ENCODE measurements at places on chromosomes 2 and 18.

DNA sequence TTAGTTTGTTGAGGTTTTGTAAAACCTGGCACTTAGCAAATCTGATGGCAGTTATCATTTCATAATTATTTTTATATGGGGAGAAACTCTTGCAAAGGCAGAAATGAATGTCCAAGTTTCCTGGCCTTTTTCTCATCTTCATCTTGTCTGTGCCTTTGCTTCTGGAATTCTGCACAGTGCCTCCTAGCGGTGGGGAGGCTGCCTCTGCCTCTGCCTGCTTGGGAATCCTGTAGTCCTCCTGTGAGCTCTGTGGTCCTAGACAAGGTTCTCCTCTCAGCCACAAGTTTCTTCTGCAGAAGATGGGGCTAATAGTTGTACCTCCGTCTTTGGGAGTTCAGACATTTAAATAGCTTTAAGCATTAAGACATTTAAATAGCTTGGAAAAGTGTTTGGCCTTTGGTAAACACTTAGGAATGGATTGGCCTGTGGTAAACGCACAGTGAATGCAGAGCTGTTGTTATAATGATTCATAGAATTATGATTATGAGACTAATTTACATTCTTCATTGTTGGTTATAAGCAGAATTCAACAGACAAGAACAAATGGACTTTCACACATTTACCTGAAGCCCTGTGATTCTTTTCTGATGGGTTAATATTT lies 101.2 kb downstream of the ZNF236 start:
- peak; percentile 89 for DNase-seq

DNA sequence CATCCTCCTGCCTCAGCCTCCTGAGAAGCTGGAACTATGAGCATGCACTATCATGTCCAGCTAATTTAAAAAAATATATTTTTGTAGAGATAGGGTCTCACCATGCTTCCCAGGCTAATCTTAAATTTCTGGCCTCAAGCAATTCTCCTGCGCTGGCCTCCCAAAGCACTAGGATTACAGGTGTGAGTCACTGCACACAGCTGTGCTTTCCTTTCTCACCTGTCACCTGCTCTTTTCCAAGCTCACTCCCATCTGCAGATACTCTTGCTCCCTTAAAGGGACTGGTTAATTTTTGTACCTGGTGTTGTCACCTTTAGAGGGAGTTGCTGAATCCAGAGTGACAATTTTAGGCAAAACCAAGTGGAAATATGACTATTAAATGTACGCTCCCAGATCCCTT lies 178.2 kb downstream of the LOXHD1 start:
- no peak for DNase-seq

GRCh38 chr2:240411261-240412160 lies 24.0 kb upstream of the GPC1 start:
- peak; percentile 36 for DNase-seq

DNA sequence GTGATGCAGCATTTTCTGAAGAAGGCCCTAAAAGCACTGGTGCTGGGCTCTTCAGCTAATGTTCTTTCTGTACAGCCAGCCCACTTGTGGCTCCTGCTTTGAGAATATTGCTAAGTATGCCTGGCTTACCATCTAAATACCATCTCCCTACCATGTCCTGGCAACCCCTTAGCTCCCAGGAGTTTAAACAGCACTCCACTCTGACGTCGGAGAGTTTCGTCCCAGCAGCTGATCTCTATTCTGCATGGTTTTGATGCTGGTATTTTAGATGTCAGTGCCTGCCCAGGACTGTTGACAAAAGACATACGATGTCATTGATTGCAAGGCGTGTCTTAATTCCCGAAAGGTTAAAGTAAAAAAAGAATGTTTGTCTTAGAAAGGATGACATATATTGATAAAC lies 47.0 kb upstream of the AFF3 start:
- no peak for DNase-seq

- DNase-seq = no peak
Observed at GRCh38 chr2:48346124-48346536, 183.8 kb upstream of the STON1 start.

- no peak for DNase-seq
Observed at GRCh38 chr2:197915548-197916265, 111.3 kb downstream of the PLCL1 start.

DNA sequence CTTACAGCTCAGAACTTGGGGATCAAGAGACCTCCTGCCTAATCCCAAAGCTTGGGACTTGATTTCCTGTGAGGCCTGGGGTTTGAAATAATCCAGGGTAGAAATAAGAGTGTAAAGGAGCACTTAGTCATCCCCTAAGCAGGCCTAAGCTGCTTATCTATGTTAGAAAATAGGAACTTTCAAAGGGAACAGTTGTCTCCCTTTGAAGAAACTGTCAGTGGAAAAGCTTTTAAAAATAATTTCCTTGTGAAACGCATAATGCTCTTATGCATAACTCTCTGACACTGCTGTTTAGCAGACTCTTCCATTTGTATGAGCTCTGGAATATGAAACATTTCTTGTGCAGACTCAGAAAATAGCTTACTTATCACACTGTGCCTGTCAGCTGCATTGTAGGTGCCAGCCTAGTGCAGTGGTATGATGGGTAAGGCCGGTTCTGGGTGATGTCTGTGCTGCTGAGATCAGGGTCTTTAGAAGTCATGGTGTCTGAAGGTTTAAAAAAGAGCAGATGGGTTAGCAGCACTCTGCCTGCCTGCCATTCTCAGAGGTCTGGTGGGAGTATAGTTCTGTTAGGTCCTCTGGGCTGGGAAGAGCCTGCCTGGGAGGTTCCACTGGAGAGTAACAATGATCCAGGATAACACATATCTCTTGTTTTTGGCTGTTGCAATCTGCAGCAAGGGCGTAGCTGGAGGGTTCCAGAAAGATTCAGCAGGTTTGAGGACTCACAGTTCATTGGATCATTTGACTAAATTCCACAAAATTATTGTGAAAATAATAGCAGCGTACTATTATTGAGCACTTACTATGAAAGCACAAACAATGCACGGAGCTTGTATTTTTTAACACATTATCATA lies 283.2 kb upstream of the MEX3C start:
- no peak for DNase-seq

DNA sequence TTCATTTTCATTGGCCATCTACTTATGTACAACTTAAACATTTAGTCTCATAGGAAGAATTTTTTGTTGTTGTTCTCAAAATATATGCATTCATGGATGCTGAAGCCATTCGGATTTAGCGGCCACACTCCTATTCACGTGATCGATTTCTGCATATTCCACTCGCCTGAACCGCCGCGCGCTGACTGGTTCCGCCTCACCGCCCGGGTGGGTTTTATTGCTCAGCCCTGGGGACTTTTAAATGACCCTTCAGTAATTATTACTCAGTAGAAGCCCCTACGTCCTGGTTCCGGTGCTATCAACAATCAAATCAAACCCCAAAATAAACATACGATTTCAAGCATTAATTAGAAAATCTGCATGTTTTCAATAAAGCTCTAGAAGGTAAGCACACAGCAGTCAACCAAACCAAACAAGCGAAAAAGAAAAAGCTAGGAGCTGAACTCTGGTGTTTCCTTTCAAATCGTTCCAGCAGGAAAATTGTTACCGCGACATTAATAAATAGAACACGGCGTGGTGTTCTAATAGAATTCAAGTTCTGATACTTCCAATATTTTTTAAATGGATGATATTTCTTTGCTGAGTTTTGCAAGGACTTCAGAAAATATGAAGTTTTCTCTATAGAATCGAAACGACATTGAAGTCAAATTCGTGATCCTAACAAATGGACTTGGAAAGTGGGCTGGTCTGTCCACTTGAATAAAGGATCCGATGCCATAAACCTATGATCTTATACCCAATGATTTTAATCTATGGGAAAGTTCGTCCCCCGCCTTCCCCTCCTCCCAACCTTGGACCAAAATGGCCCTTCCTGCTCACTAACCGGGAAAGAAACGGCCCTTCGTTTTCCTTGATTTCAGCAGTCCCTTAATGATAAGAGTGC lies 9.3 kb downstream of the PAX3 start:
- peak; percentile 53 for DNase-seq

DNA sequence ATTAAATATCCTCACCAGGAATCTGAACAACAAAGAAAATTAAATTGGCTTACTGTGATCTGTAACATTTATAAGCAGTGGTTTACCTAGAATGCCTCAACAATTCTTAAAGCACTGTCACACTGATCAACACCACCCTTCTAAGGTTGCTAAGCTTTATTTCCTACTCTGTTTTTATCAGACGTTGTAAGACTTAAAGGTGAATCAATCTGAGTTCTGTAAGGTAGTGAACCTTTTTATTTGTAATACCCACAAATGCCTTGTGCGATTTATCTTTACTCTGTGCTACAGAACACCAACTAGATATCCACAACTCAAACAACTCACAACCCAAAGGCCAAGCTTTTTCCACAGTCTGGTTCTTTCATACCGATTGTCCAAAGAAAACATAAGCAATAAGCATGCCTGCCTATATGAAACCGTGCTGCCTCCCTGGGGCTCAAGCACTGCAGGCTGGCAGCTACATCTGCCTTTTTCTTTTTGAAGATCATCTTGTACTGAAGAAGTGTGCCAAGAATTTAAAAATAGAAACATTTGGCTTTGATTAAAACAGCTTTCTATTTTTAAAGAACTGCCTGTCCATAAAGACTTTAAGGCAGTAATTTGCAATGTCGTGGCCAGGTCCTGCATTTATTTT lies 490.7 kb downstream of the NUP35 start:
- DNase-seq = no peak

DNA sequence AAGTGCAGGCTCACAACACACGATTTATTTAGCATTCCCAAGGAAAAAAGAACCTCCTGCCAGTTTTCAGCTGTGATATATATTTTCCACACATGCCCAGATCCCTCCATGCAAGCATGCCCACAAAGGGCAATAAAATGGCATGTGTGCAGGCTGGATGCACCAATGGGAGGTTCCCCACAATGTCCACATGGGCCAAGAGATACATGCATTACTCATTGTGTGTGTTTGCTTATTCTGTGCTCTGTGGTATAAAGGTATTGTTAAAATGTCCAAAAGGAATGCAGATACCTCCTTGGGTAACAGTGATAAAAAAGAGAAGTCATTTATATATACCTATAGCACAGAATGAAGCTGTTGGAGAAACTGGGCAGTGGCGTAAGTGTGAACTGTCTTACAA lies 207.4 kb downstream of the FHOD3 start:
- no peak for DNase-seq

DNA sequence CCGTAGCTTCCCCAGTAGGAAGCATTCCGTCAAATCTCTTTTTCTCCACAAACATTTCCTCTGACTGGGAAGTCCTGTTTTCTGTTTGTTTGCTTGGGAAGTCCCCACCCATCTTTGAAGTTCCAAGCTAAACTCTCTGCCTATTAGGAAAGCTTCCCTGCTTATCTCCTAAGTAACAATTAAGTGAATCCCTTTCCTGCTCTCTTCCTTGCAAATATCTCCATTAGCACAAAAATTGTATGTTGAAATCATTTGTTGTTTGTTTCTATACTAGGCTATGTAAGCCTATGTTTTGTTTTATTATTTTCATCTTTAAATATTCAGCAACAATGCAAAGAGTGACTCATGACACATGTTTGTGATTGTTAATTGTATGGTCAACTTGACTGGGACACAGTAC lies 812.6 kb upstream of the LRATD1 start:
- DNase-seq = no peak

- DNase-seq = peak; percentile 75
Observed at GRCh38 chr2:20650393-20650876, 463 bp downstream of the HS1BP3 start.

DNA sequence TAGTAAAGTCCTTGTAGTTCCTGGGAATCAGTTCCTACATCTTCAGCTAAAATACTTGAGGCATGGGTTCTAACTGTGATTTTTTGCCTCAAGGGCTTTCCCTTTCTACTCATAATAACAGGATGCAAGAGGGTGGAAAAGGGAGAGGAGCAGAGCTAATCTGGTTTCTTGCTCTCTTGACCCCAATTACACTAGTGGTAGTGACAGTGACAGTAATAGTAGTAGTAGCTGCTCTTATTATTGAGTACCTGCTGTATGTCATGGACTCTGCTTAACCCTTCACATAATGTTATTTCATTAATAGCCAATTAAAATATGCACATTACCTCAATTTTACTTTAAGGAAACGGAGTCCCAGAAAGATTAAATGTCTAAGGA lies 214.8 kb upstream of the HNRNPA3 start:
- no peak for DNase-seq

DNA sequence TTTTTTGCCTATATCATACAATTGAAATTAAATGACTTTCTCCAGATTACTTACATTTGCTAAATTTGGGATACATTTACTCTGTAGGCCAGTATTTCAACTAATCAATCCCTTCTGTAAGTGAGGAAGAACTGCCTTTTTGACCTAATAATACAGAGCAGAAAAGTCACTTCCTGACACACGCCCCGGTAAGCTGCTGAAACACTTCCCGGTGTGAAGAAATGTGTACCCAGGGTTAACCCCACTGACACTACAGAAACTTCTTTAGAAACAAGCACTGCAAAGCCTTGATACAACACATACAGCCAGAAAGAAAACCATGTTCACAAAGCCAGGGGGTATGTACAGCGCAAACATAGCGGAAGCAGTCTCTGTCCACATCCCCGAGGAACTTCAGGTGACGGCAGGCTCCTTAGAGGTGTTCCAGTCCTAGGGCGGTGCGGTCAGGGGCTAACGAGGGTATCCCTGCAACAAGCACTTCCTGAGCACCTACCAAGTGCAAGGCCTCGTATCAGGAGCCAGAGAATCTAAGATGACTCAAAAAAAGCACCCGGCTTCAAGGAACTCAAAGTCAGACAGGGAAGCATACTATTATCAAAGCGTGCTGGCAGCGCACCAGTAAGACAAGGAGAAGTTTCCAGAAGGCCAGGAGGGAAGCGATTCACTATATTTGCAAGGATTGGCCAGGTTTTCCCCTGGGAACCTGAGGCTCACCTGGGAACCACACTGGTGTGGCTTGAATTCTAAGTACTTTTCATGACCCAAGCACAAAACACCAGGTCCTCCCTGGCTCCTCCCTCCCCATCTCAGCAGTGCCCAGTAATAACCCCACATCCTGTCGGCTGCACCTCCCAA lies 46.6 kb downstream of the ZNF516 start:
- no peak for DNase-seq

GRCh38 chr2:111537078-111537655 lies 346.8 kb downstream of the ANAPC1 start:
- no peak for DNase-seq

GRCh38 chr2:119283873-119284331 lies 60.3 kb downstream of the STEAP3 start:
- DNase-seq = peak; percentile 31

DNA sequence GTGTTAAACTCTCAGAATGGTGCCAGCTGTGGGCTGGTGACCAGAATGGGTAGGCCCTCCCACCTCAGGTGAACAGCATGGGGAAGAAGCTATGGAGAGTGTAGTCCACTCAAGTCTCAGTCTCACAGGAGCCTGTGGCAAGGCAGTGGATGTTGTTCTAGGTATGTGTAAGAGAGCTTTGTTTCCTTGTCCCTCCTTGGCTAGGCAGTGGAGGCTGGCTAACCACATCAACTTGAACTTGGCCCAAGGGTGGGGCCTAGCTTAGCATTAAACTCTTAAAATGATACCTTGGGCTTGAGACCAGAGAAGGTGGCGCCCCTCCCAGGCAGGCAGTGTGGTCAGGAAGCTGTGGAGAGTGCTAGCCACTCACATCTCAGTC lies 53.2 kb upstream of the SLC4A10 start:
- DNase-seq = no peak
